ENCODE measurements at places on chromosomes 4 and X.

DNA sequence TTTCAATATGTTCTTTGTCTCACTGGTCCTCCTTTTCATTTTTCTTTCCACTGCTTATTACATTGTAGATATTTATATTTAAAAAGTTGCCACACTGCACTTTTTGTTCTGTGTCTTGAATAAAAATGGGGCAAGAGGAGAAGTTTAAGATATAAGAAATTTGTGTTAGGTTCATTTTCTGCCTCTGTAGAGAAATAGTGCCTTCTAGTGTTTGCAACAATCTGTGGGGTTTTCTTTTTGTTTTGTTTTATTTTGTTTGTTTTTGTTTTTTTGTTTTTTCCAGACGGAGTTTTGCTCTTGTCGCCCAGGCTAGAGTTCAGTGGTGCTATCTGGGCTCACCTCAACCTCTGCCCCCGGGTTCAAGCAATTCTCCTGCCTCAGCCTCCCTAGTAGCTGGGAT, 20.1 kb upstream of the SMIM14 start:
- no peak for DNase-seq

GRCh38 chrX:115595049-115595448, 34.1 kb downstream of the PLS3 start:
- DNase-seq = no peak

DNA sequence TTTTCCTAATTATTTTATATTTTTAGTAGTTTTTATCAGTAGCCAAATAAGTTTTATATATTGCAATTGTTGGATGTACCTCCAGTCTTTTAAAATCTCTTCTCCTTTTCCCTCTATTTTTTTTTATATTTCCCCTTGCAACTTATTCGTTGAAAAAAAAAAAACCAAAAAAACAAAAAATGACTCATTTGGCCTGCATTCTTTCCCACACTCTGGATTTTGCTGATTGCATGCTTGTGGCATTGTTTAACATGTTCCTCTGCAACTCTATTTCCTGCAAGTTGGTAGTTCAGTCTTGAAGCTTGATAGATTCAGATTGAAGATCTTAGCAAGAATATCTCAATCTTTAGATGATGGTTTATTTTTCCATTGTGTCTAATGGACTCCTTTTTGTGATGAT, 260.6 kb upstream of the BOD1L1 start:
- DNase-seq = no peak

GRCh38 chr4:93168053-93168452, 660.5 kb upstream of the ATOH1 start:
- no peak for DNase-seq

GRCh38 chr4:184370711-184371389, 103.5 kb downstream of the IRF2 start:
- DNase-seq = no peak

GRCh38 chr4:81021981-81022380, 8.5 kb upstream of the BMP3 start:
- no peak for DNase-seq
